ENCODE measurements at places on chromosomes 1 and 21. TPM values are rescaled to one million over a fixed set of nuclear protein-coding genes. Genes with fewer than 3 reads are reported as not detected.

DNA sequence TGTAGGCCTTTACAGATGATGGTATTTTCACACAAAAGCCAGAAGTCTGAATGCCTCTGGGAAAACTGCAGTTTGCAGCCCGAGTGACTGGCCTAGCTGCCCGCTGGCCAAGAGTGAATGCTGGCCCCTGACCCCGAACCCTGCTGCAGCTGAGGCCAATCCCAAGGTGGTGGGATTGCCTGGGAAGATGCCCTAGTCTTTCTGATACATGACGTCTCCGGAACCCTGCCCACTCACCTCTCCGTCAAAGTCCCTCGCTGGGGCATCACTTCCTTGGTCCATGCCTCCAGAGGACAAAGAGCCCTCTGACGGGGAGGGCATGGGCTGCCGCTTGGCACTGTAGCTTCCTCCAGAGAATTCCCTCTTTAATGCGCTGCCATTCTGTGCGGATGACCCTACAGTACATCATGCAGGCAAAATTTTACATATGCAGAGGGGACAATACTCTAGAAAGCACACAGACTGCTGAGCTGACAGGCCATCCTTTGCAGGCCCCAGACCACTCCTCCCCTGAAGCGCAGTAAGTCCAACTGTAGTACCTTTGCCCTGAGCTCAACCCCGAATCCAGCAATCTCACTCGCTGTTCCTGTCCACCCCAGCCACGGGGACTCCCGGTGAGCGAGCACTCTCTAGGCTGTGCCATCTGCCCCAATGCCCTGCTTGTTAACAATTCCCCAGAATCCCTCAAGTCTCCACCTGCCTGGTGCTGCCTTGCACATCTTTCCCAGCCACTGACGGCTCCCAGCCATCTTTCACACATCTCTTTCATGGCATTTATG is 54.7 kb downstream of the COQ8A start:
- no peak for DNase-seq
- no peak overlapping the region for H3K4me3 ChIP-seq
- H3K36me3 ChIP-seq, result no peaks in the 10 kb centered on the region
- no peaks in the 10 kb centered on the region for H3K4me1 ChIP-seq
- H3K27ac ChIP-seq, result no peak overlapping the region
- H3K27me3 ChIP-seq, result no peaks in the 10 kb centered on the region

DNA sequence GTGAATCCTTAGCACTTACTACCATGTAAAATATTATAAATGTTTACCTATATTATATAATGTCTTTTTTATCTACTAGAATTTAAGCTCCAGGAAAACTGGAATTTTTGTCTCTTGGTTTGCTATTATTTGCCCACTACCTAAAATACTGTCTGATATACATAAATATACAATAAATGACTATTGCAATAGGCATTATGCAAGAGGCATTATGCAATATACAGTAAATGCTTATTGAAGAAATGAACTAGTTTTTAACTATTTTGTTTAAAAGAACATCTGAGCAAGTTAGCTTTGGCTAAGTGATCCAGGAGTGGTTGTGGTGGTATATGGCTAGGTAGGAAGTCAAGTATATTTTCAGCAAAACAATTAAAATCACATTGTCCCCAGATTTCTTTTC is 640.2 kb upstream of the PKN2 start:
- H3K4me3 ChIP-seq, result no peak overlapping the region
- DNase-seq, result no peak
- no peaks in the 10 kb centered on the region for H3K27me3 ChIP-seq
- no peaks in the 10 kb centered on the region for H3K4me1 ChIP-seq
- H3K36me3 ChIP-seq, result no peaks in the 10 kb centered on the region

- H3K27ac ChIP-seq, result no peak overlapping the region
- H3K4me1 ChIP-seq, result no peaks in the 10 kb centered on the region
- H3K4me3 ChIP-seq, result no peak overlapping the region
- H3K27me3 ChIP-seq, result no peaks in the 10 kb centered on the region
Observed at GRCh38 chr1:209746451-209747165, 9.2 kb upstream of the TRAF3IP3 start.

GRCh38 chr1:45884700-45885099 is 81.3 kb downstream of the MAST2 start:
- no peak for DNase-seq
- H3K27me3 ChIP-seq, result no peaks in the 10 kb centered on the region

DNA sequence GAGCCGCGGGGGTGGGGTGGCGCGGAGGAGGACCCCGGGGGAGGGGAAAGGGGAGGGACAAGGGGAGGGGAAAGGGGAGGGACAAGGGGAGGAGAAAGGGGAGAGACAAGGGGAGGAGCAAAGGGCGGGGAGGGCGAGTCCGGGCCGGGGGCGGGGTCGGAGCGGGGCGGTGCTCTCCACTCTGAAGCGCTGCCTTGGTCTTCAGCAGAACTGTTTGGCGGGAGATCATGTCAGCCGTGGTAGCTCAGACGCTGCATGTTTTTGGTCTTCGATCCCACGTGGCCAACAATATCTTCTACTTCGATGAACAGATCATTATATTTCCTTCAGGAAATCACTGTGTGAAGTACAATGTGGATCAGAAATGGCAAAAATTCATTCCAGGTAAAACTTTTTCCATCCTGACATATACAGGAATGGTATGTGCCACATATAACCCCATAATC is 420 bp downstream of the CFAP57 start:
- H3K27ac ChIP-seq, result no peak overlapping the region
- peaks cover 22% of the 10 kb centered on the region for H3K36me3 ChIP-seq
- peak; percentile 78 for DNase-seq
- H3K4me1 ChIP-seq, result peaks cover 12% of the 10 kb centered on the region
- peak overlapping the region; percentile 72 for H3K4me3 ChIP-seq
- H3K27me3 ChIP-seq, result no peaks in the 10 kb centered on the region

DNA sequence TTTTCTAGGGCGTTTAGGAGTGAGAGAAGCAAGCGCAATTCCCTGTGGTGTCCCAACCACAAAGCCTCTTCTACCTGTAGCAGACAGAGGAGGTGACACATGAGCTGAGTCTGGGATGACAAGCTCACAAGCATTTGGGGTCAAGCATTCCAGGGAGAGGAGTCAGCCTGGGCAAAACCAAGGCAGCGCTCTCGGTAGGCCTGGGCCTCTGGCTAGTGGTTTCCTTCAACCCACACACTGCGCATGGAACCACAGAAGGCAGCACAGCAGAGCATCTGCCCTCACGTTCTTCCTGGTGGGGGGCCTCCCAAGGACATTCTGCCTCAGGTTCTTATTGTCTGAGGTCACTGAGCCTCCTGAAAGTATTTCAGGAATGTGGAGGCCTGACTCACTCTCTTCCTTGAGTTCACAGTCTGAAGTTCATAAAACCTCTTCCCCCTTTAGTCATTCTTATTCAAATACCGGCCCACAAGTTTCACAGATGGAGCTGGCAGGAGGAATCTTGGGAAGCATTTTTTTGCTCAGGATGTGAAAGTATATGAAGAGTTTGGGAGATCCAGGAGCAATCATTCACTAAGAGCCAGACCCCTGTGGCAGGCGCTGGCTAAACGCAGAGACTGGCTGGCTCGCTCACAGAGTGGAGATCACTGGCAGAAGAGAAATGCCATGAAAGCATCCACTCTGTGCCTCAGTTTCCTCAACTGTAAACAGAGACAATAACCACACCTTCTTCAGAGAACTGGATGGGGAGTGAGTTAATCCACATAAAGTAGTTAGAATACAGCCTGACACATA is 26.8 kb downstream of the CCN1 start:
- H3K27me3 ChIP-seq, result no peaks in the 10 kb centered on the region

DNA sequence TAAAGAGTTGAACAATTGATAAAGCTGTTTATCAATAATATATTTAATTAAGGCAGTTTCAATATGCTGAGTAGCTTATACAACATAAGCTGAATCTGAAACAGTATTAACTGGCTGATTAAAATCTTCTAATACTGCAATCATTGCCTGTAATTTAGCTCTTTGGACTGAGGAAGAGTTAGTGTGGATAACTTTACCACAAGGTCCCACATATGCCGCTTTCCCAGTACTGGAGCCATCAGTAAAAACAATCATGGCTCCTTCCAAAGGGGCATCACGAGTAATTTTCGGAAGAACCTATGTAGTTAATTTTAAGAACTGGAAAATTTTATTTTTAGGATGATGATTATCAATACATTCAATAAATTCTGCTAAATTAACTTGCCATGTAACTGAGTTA is 6.7 kb downstream of the DAP3 start:
- DNase-seq, result no peak
- no peaks in the 10 kb centered on the region for H3K27me3 ChIP-seq
- H3K4me3 ChIP-seq, result no peak overlapping the region
- H3K4me1 ChIP-seq, result peaks cover 8% of the 10 kb centered on the region
- H3K36me3 ChIP-seq, result no peaks in the 10 kb centered on the region

DNA sequence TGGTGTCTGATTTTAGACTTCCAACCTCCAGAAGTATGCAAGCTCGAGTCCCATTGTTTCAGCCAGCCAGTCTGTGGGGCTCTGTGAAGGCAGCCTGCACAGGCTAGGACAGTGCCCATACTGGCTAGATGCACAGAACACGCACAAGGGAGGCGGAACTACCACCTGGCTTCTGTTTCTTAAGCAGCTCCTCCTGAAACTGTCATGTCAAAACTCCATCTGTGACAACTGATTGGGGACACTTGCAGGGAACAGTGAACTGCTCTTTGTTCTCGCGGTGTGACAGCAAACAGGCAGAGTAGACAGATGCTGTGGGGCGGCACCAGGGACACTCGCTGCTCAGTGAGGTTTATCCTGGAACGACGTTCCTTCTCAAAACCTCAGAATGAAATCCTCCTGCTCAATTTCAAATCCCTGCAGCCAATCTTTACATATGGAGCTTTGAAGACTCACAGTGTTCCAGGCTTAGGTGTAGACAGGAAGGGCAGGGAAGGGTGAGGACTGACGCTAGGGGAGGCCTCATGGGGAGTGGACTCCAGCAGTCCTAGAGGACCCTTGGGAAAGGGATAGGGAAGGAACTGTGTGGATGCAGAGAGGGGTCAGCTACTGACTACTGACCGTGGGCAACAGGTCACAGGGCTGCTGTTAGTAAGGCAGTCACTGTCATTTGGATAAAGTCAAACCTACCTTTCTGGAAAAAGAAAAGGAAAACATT is 73.8 kb downstream of the ERG start:
- H3K4me3 ChIP-seq, result no peak overlapping the region
- no peak for DNase-seq
- no peaks in the 10 kb centered on the region for H3K27me3 ChIP-seq
- no peak overlapping the region for H3K27ac ChIP-seq

- DNase-seq, result peak; percentile 74
- peak overlapping the region; percentile 41 for H3K4me3 ChIP-seq
- no peaks in the 10 kb centered on the region for H3K36me3 ChIP-seq
- peak overlapping the region; percentile 85 for H3K27ac ChIP-seq
Observed at GRCh38 chr1:66331658-66332547, 202.1 kb upstream of the SGIP1 start.

GRCh38 chr1:154556422-154556821 is 2.0 kb downstream of the UBE2Q1 start:
- DNase-seq, result peak; percentile 57
- peaks cover 28% of the 10 kb centered on the region for H3K4me1 ChIP-seq
- H3K27me3 ChIP-seq, result no peaks in the 10 kb centered on the region
- peaks cover 40% of the 10 kb centered on the region for H3K36me3 ChIP-seq
- no peak overlapping the region for H3K27ac ChIP-seq

DNA sequence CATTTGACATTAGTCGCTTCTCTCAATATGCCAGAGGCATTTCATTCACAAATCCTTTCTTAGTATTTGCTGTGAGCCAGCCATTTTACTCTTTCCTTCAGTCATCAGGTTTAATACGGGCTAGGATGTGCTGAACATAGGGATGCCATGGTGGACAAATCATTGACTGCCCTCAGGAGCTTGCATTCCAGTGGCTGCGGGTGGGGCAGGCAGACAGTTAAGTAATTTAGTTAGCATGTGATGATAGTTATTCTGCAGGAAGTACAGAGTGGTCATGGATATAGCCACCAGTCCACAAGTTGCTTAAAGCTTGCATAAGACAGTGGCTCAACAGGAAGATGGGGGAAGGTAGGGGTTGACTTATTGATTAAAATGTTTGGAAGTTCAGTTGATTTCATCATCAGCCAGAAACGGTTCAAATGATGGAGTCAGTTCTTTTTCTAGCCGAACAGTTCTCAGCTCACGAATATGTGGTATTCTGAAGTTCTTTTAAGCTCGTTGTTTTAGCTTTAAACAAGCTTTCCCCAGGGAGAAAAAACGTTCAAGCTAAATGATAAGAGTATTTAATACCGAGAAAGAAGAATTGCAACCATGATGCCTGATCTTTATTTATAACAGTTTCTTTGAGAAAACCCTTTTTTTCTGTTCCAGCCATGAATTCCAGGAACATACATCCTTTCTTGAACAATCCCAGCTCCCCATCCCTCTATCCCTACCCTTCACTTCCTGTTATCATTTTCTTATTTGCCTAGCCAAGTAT is 1.4 kb downstream of the SLC22A15 start:
- no peak for DNase-seq
- H3K27me3 ChIP-seq, result no peaks in the 10 kb centered on the region
- no peaks in the 10 kb centered on the region for H3K36me3 ChIP-seq
- no peak overlapping the region for H3K4me3 ChIP-seq
- no peak overlapping the region for H3K27ac ChIP-seq
- peaks cover 5% of the 10 kb centered on the region for H3K4me1 ChIP-seq

DNA sequence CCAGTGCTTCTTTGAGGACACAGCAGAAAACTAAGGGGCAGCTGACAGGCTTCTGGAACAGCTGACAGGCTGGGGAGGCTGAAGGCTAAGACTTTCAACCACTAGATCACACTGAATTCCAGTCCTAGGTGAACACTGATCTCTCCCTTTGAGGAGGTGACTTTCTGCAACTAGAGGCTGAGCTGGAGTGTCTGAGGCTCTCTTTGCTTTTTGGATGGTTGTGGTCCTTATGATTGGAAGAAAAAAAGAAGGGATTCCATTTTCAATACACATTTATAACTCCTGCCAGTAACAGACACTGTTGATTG is 1.4 kb downstream of the IL6R start:
- H3K27me3 ChIP-seq, result no peaks in the 10 kb centered on the region
- peak overlapping the region; percentile 94 for H3K27ac ChIP-seq
- H3K4me3 ChIP-seq, result no peak overlapping the region
- peaks cover 25% of the 10 kb centered on the region for H3K4me1 ChIP-seq
- no peaks in the 10 kb centered on the region for H3K36me3 ChIP-seq

DNA sequence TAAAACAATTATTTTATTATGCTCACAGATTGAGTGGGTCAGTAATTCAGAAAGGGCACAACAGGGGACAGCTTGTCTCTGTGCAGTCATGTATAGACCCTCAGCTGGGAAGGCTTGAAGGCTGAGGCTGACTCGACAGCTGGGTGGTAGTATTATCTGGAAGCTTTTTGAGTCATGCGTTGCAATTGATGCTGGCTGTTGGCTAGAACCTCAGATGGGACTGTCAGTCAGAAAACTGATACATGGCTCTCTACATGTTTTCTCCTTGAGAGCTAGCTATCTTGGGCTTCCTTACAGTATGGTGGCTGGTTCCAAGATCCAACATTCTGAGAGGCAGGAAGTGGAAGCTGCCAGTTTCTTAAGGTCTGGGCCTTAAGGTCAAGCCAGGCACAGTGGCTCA is 61.5 kb upstream of the SELENON start:
- no peaks in the 10 kb centered on the region for H3K36me3 ChIP-seq
- peak overlapping the region; percentile 78 for H3K27ac ChIP-seq
- DNase-seq, result no peak
- no peak overlapping the region for H3K4me3 ChIP-seq
- H3K27me3 ChIP-seq, result no peaks in the 10 kb centered on the region
- H3K4me1 ChIP-seq, result peaks cover 81% of the 10 kb centered on the region

- H3K36me3 ChIP-seq, result peaks cover 5% of the 10 kb centered on the region
- peak; percentile 44 for DNase-seq
- H3K27ac ChIP-seq, result no peak overlapping the region
- peaks cover 5% of the 10 kb centered on the region for H3K4me1 ChIP-seq
- H3K4me3 ChIP-seq, result no peak overlapping the region
Observed at GRCh38 chr1:45557422-45557944, 6.9 kb downstream of the AKR1A1 start.

KRTAP23-1 gene
- total RNA-seq, result not detected

EXTL1 gene
- total RNA-seq, result not detected

MAP1LC3C gene
- 3.5 TPM for total RNA-seq

KCNC4 gene
- total RNA-seq, result 3.8 TPM

LCE1C gene
- not detected for total RNA-seq

OR2T29 gene
- not detected for total RNA-seq

ACOT7 gene
- 13.4 TPM for total RNA-seq

WNT3A gene
- total RNA-seq, result not detected
